ENCODE measurements at places on chromosomes 12 and 14.

DNA sequence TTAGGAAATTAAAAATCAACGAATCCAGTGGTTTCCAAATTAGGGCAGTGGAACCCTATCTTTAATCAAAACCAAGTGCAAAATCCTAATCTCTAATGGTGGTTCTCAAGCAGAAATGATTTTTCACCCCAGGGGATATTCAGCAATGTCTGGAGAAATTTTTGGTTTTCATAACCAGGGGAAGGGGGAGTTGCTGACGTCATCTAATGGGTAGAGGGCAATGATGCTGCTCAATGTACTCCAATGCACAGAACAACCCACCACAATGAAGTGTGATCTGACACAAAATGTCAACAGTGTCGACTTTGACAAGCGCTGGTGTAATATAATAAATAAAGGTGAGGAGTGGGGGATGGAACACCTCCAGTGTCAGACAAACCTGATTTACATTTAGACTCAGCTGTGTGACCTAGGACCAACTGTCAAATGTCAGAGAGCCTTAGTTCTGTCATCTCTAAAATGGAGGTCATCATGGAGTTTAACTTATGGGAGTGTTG is 81.5 kb downstream of the CMKLR1 start:
- no peak for ATAC-seq

GRCh38 chr14:41016213-41016612 is 590.5 kb upstream of the LRFN5 start:
- no peak for ATAC-seq

GRCh38 chr14:70148911-70149595 is 39.7 kb downstream of the SLC8A3 start:
- ATAC-seq = no peak

DNA sequence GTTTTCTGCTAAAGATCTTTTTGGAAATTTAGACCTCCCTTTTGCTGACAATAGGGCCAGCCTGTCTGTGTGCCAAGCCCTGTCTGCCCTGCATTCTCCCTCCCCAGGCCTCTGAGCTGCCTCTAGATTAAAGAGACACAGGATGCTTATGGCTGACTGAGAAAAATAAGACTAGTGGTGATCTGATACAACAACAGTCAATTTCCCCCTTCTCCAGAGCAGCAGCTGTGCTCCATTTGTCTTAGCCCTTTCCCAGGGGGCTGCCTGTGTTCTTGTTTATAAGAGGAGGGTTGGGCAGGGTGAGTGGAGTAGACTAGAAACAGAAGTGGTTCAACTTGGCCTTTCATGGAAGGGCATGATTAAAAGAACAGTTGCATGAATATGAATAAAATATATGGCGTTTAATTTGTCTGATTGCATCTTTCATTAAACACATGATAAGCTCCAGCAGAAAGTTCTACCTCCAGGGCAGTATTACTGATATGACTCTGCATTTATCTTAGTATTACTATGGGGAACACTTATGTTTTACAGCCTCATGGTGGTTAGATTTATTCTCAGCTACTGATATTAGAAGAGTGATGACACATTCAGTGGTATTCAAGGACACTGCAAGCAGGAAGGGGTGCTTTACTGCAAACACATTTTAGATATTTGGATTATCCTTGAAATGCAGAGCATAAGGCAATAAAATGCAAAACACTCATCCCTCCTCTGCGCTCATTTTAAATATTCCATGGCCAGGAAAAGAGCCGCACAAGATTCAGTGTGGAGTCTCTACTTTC is 150.2 kb upstream of the CLEC14A start:
- no peak for ATAC-seq

DNA sequence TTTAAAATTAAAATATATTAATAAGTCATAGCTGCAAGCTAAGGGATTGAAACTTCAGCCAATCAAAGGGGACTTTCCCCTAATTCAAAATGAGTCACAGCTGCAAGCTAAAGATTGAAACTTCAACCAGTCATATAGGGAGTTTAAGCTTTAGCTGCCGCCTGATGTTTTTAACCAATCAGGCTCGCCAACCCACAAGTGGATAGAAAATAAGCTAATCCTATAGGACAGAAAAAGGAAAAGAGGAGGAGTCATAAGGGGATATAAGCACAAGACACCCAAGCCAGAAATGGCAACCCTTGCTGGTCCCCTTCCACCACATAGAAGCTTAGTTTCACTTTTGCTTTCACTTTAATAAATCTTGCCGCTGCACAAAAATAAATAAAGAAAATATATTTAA is 1154.6 kb downstream of the GALC start:
- peak; percentile 21 for ATAC-seq

GRCh38 chr14:99809360-99809759 is 16.1 kb downstream of the EML1 start:
- ATAC-seq = no peak

DNA sequence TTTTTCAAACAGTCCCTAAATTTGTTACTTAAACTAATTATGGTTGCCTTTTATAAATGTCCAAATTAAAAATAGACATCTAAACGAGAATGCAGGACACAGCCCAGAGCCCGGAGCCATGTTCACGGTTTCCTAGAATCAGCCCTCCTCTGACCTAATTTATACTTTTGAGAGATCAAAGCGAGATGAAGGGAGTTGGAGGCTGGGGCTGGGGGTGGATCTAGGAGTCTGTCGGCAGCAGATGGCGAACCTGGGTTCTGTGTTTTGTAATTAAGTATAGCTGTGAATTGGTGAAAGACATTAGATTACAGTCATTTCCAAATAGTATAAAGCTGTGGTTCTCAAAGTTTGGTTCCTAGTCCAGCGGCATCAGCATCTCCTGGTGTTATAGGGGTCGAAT is 210.1 kb downstream of the SLC41A2 start:
- peak; percentile 10 for ATAC-seq
